Naive thymus-derived CD4-positive, alpha-beta T cell (primary cell): ENCODE measurements at places on chromosomes 4 and X. TPM values are rescaled to one million over a fixed set of nuclear protein-coding genes. Genes with fewer than 3 reads are reported as not detected.
A peak's percentile ranks its signal among the peaks of the same experiment; 100 is the strongest.

GRCh38 chr4:85078016-85078415 lies 111.5 kb upstream of the WDFY3 start:
- no peak for DNase-seq

- no peak for DNase-seq
Observed at GRCh38 chr4:105551965-105552746, at the start of gene ARHGEF38. Gene ARHGEF38 (plus strand): TSS chr4:105552620. CDS start chr4:105552766, 146 bp downstream.

DNA sequence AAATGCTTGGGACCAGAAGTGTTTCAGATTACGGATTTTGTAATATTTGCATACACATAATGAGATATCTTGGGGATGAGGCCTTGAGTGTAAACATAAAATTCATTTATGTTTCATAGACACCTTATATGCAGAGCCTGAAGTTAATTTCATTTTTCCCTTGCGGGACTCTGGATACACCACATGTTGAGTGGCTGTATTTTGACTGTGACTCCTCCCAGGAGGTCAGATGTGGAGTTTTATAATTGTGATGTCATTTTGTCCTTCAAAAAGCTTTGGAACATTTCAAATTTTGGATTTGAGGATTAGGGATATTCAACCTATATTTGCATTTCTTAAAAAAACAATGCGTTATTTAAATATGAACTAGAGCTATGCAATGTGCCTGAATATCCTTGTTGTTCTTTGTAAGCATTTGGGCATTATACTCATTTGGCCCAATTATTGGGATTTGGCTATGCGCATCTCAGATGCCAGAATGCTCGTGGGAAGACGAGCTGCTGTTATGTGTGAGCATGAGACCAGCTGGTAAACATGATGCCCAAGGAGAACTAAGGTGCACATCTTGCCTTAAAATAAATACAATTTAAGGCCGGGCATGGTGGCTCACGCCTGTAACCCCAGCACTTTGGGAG lies 223.0 kb upstream of the STS start:
- no peak for DNase-seq

DNA sequence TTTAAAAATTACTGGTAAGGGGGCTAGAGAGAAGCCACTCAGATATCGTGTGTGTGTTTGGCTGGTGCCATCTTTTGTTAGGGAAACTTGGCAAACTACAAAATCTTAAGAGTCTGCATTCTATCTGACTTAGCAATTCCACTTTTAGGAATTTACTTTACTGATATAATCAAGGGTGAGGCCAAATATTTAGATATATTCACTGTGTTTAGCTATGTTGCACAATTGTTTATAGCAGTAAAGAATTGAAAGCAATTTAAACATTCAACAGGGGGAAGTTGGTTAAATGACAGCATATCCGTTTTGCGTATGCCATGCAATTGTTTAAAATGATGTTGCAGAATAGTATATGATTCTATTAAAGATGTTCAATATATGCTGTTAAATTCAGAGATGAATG lies 6.4 kb upstream of the HERC3 start:
- no peak for DNase-seq

DNA sequence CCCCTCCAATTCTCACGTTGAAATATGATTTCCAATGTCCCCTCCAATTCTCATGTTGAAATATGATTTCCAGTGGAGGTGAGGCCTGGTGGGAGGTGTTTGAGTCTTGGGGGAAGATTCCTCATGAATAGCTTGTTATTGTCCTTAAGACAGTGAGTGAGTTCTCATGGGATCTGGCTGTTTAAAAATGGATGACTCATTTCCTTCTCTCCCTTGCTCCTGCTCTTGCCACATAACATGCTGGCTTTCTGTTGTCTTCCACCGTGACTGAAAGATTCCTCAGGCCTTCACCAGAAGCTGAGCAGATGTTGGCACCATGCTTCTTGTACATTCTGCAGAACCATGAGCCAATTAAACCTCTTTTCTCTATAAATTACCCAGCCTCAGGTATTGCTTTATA lies 346.8 kb upstream of the TECRL start:
- no peak for DNase-seq

DNA sequence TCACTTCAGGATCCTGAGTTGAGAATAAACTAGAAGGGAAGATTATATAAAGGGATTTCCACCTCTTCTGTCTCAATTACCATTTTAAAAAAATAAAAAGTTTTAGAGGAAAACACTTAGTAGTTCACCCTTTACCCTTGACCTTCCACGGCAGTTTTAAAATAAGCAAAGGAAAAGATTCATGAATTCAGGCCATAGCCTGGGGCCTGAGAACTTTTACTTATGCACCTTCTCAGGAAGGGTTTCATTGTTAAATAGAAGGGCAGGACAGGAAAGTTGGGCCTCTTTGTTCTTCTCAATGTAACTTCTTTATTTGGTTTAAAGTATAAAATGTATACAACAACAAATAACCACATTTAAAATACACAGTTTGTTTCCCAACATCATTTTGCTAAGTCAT lies 54.9 kb downstream of the PKD2 start:
- no peak for DNase-seq

DNA sequence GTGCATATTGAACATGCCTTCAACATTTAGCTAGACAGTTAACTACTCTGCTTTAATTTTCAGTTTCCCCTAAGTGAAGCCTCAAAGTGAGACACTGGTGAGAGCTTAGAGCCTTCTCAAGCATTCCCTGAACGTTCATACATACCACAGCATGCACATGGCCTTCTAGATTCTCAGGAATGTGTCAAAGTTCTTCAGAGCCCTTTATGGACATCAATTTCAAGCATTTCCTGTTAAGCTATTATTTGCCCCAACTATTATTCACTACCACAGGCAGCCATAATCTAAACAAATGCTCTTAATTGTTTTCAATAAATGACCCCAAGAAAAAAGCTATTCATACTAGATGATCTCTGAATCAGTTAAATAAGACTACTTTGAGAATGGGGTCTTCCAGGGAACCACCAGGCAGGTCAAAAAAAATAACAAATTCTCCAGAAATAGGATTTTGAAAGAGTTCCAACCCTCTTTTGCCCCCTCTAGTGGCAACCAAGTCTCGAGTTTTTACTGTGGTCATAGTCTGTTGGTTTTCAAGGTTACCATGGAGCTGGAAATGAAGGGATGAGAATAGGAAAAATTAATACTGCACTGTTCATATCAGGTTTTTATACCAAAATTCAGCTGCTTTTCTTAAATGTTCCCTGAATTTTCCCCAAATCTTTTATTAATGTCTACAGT lies 235.4 kb downstream of the RAB28 start:
- DNase-seq: no peak

- no peak for DNase-seq
Observed at GRCh38 chr4:48799157-48799556, 19.1 kb upstream of the FRYL start.

DNA sequence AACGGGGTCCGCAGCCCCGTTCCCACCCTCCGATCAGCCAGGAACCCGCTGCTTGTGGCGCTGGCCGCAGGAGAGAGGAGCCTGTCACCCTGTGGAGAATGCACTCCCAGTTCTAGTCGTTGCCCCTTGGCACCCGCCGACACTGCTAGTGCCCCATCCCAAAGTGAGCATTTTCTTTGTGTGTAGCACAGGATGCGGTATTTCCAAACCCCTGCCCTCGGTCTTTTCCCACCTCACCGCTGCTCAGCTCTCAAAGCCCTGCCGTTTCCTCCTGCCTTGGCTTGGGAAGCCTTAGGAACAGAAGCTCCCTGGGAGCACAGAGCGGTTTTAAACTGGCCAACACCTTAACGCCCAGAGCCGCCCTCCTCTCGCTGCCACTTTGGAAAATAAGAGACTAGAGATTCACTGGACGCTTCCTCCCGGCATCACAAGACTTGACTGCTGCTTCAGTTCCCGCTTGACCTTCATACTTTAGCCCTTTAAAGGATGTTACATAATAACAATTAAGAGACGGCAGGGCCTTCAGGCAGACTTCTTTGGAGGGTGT lies 772 bp downstream of the CYP4V2 start:
- peak; percentile 52 for DNase-seq

DNA sequence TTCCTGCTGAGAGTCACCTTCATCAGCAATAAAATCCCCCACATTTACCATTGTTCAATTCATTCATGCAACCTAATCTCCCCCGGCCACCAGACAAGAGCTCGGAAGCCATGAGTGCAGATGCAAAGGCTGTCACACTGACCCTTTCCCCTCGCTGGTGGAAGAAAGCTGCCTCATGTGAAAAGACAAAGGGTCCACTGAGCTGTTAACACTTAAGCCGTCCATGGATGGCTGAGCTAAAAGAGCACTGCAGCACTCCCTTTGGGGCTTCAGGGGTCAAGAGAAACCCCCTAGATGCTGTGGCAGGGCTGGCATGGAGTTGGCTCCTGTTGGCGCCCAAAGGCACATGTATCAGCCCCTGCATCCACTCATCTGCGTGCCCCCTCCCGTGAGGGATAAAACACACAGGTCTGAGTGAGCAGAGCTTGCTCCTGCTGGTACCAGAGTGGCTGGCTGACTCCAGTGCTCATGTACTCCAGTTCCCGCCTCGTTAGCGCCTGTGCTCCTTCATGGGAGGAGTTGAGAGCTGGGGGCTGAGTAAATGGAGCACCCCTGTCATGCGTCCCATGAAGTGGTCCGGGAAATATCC lies 216.5 kb downstream of the PDHA2 start:
- DNase-seq: no peak

DNA sequence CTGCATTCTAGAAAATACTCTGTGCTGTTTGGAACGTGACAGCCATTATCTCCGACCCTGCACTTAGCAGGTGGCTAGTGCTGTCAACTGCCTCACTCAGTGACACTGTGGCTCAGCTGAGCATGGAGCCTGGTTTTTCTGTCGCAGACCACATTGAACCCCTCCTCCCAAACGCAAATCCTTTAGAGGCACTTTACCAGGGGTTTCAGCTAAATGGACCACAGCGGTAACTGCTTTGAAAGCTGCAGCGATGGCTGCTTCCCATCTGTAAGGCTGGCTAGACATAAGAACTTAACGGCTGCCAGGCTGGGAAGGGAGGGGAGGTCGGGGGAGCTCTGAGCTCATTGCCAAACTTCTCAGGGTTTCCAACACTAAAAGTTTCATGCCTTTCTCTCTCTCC lies 8.1 kb downstream of the SLC34A2 start:
- DNase-seq: no peak

DNA sequence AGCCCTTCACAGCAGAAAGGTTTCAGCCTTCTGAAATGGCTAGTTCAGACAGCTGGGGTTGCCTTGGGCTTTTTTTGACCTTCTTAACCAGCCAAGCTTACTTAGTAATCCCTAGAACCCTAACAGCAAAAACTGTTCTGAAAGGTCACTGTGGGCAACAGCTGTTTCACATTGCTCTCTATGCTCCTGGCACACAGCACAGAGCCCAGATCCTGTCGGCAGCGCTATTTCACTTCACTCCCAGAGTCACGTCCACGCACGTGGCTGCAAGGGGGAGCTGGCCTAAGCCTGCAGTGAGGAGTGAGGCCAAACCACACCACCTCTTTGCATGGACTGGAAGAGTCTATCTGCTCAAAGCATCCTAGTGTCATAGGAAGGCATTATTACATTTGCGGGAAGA lies 32.0 kb upstream of the STS start:
- no peak for DNase-seq

GRCh38 chr4:114890773-114891172 lies 222.6 kb downstream of the NDST4 start:
- no peak for DNase-seq

- no peak for DNase-seq
Observed at GRCh38 chr4:118325431-118325830, 27.4 kb downstream of the PRSS12 start.

GRCh38 chrX:39063037-39063436 lies 261.8 kb downstream of the MID1IP1 start:
- no peak for DNase-seq

DNA sequence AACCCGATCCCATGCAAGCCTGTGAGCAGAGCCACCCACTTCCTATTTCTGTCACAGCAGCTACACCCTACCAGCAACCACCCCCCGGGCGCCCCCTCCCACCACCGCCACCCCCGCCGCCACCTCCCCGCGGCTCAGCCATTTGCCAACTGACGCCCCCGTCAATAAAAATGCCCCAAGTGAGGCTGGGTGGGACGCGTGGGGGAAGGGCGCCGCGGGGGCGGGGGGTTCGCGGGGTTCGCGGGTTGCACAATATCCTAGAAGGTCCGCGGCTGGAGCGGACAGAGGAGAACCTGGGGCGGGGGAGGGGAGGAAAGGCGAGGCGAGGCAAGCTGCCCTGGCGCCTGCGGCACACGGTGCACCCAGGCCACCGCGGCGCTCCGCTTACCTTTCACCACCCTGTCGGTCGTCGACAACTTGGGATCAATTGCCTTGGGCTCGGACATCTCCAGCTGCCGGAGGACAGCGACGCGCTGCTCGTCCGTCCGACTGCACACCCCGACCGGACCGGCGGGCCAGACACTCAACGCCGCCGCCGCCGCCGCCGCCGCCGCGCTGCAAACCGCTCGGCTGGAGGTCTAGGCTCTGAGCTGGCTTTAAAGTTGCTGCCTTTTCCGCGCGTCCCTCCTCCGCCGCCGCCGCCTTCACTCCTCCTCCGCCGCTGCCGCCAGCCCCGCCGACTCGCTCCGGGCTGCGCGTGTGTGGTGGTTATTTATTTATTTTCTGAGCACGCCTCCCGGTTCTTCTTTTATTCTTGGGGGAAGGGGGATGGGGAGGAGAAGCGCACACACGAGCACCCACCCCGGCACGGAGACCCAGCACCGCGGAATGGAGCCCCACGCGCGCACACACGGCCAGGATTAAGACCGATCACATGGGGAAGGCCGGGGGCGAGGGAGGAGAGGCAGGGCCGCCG lies 717 bp downstream of the PPP3CA start:
- DNase-seq: peak; percentile 65

DNA sequence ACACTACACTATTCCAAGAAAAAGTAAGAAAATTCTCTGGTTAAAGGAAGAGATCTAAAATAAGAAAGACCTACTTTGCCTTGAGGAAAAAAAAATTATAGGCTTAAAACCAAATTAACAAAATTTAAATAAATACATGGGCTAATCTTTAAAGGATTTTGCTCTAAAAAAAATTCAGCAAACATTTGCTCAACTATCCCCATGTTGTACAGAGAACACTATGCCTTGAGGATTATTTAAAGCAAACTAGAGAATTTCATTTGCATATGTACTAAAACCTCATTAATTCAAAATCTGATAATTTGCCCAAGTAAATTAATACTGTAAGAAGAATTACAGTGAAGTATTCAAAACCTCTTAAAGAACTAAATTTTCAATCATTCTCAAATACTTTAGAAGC lies 71.6 kb upstream of the KCNIP4 start:
- DNase-seq: no peak

Gene FAM241A
- total RNA-seq: 2.4 TPM

Gene MCF2
- 2.0 TPM for total RNA-seq

Gene SPANXD
- not detected for total RNA-seq

Gene SH2D1A
- total RNA-seq: 48.2 TPM

Gene OPN1MW2
- not detected in 2 replicates for total RNA-seq

Gene MAGEA2
- total RNA-seq: not detected

Gene PAGE2B
- total RNA-seq: not detected

Gene ARMCX5
- total RNA-seq: 9.7 TPM

Gene GEMIN8
- 14.4 and 20.4 TPM in 2 replicates for total RNA-seq

Gene IRS4
- total RNA-seq: not detected

Gene XK
- not detected for total RNA-seq

Gene STK32B
- total RNA-seq: 1.7 TPM

Gene KLHL4
- total RNA-seq: not detected
